Hematopoietic multipotent progenitor cell treated with erythropoietin and hydrocortisone succinate and interleukin-3 and kit ligand, for 17 days (in vitro differentiated cells): ENCODE measurements at places on chromosomes 11 and 22.
A peak's percentile ranks its signal among the peaks of the same experiment; 100 is the strongest.

DNA sequence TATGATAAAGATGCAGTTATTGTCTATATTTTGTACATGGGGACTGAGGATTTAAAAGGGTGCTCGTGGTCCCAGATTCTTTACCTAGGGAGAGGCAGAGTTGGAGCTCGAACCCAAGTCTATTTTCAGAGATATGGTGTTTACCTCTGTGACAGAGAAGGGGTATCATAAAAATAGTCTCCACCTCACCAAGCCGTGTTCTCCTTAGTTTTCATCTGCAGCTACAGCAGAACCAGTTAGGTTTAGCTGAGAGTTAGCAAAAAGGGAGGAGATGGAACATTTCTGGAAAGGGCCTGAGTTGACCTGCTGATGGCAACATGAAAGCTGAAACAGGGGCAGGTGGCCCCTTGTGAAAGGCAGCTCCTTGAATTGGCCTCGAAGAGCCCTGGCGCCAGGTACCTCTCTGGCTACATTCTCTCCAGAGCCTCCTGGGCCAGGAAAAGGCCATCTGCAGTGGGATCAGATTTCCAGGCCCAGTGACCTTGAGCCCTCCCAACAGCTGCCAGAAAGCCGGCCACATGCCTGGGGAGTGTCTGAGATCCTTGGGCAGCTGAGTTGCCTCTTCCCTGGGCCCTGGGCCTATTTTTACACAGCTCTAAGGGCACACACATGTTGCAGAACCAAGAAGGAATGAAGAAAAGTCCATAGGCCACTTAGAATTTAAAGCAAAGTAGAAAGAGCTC lies 136.6 kb downstream of the NAV2 start:
- no peak for DNase-seq

DNA sequence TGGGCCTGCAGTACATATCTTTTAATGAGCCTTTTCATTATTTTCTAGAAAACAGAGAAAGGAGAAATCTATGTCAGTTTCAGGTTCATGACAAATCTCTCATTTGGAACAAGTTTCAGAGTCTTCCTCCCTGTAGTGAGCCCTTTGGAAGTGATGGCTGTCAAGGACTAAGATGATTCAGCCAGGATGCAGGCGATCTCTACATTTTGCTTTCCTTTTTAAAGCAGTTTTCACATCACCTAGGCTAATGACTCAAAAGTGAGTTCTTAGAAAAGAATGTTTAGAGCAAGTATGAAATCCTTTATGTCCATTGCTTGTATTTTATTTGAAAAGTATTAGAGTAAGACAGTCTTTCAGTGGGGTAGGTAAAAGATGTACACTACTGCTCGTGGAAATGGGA lies 130.1 kb downstream of the TRPC6 start:
- no peak for DNase-seq

- DNase-seq, result peak; percentile 14
Observed at GRCh38 chr11:57421805-57422204, 5.1 kb downstream of the SLC43A3 start.

DNA sequence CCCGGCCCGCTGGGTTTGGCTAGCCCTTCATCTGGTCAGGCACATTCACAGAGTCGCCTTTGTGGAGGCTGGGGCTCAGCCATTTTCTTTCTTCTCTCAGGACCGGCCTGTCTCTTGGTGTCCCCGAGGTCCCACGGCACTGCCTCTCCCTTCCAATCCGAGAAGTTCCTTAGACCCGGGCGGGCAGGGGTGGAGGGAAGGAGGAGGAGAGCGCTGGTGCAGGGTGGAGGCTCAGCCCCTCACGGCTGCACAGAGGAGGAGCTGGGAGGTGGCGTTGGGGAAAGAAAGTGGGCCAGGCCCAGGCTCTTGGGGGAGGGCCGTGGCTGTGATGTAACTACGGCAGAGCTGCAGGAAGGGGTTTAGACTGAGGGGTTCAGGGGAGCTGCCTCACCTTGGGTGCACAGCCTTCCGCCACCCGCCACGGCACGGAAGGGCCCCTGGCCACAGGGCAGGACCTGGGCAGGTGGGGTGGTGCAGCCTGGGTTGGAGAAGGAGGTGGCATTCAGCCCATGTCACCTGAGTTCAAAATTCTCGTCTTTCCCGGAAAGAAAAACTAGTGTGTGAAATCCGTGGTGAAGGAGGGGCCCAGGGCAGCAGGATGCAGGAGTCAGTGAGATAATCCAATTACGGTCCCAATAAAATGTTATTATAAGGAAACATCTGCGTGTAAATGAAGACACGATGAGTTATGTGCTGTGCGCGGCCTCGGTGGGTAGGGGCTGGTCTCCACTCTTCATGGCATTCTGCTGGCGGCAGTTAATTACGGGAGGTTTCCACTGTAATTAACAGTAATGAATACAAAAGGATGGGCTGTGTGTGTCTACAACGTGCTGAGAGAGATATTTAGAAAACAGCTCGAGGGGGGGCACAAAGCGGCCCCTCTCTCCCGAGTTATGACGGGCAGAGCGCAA lies 1.7 kb downstream of the BRSK2 start:
- DNase-seq, result no peak

DNA sequence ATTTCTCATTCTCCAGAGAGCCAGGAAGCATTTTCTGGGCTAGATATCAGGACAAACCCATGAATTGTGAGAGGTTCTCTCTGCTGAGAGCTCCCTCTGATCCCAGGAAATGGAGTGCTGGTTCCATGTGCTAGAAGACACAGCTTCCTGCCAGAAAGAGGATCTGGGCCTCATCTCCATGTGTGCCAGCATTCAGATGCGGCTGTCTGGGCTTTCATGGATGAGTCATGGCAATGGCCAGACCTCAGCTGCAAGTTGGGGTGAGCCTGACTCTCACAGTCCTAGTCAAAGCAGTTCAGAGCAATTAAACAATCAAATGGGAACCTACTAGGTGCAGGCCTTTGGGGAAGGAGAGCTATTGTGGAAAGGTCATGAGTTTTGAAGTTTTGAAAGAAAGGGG lies 82.3 kb upstream of the EED start:
- peak; percentile 61 for DNase-seq

DNA sequence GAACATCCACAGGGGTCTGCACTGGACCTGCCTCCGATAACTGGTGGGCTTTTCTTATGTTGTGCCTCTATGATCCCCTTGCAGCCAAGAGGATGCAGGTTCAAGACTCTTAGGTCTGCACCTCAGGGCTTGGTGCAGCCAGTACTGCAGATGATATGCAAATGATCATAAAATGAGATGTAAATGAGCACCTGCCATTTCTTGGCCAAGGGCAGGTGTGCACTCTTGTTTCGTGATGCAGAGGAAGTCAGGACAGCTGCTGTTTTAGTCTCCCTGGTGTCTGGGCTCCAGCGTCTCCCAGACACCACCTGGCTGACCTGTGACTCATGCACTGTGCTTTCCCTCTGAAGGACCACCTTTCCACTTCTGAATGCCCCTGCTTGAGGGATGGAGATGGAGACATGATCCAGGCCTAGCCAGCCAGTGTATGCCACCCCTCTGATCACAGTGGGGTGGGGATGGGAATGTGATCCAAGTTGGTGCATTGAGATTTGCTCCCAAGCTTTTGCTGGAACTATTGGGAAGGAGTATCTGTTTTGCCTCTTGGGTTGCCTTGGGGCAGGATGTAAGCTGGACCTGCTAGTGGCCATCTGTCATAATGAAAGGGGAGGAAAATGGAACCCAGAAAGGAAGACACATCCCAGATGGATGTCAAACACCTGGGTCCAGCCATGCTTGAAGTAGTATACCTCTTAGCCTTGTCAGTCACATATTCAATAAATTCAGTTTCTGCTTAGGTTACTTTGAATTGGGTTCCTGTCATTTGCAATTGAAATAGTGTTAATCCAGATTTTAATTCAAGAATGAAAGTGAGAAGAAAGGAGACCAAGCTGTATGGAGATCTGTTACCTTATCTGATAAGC lies 3.3 kb upstream of the KCNJ11 start:
- no peak for DNase-seq

- no peak for DNase-seq
Observed at GRCh38 chr11:2149864-2150847, 10.9 kb downstream of the INS start.
